ENCODE measurements at places on chromosomes 3 and 15.

DNA sequence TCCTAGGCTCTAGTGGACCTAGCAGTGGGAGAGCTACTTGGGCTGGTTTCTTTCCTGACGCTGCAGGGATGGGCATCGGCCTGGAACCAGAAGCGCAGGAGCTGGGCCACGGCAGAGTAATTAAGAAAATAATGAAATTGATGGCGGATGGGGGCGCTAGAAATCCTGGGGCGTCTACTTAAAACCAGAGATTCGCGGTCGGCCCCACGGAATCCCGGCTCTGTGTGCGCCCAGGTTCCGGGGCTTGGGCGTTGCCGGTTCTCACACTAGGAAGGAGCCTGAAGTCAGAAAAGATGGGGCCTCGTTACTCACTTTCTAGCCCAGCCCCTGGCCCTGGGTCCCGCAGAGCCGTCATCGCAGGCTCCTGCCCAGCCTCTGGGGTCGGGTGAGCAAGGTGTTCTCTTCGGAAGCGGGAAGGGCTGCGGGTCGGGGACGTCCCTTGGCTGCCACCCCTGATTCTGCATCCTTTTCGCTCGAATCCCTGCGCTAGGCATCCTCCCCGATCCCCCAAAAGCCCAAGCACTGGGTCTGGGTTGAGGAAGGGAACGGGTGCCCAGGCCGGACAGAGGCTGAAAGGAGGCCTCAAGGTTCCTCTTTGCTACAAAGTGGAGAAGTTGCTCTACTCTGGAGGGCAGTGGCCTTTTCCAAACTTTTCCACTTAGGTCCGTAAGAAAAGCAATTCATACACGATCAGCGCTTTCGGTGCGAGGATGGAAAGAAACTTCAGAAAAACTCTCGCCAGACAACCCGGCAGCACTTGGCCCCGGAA lies 6.1 kb downstream of the SOX14 start:
- DNase-seq = no peak

GRCh38 chr15:71532994-71533393 lies 277.4 kb upstream of the NR2E3 start:
- DNase-seq = no peak

- DNase-seq = peak; percentile 57
Measured at GRCh38 chr3:35322070-35322469, 317.3 kb upstream of the ARPP21 start.

- no peak for DNase-seq
Measured at GRCh38 chr15:95350908-95351307, 979.6 kb upstream of the NR2F2 start.

GRCh38 chr3:151599103-151599672 lies 134.5 kb upstream of the AADACL2 start:
- no peak for DNase-seq

- no peak for DNase-seq
Measured at GRCh38 chr3:98008855-98009254, 26.3 kb downstream of the GABRR3 start.

GRCh38 chr3:106326941-106327695 lies 458.3 kb upstream of the CBLB start:
- no peak for DNase-seq

All from non-pigmented ciliary epithelial cell (primary cell).